ENCODE measurements at places on chromosomes 12 and 14. TPM values are rescaled to one million over a fixed set of nuclear protein-coding genes. Genes with fewer than 3 reads are reported as not detected.

- no peak overlapping the region for H3K4me3 ChIP-seq
- H3K27me3 ChIP-seq = no peaks in the 10 kb centered on the region
- no peaks in the 10 kb centered on the region for H3K4me1 ChIP-seq
These were observed 1523.2 kb upstream of the FLRT2 start for GRCh38 chr14:84006643-84007155.

DNA sequence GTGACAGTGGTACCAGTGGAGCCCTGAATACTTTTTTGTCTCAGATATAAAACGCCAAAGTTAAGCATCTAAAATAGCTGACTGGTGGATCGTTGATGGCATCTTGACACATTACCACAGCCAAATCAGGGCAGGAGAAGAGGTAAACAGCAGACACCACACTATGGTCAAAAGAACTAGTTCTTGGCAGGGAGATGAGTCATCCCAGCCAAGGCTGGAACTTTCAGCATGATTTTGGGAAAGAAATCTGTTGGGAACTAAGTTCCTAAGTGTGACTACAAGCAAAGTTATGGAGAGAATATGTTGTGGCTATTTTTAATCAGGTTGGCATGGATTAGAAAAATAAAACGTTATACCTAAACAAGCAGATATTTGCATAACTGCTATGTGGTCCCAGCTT lies 36.9 kb downstream of the LGR5 start:
- H3K36me3 ChIP-seq = no peaks in the 10 kb centered on the region
- H3K27me3 ChIP-seq = no peaks in the 10 kb centered on the region
- H3K4me1 ChIP-seq = no peaks in the 10 kb centered on the region
- no peak for DNase-seq

- H3K27ac ChIP-seq = no peak overlapping the region
- no peak for DNase-seq
- no peaks in the 10 kb centered on the region for H3K27me3 ChIP-seq
- no peak overlapping the region for H3K4me3 ChIP-seq
- H3K36me3 ChIP-seq = no peaks in the 10 kb centered on the region
These were observed 646.1 kb downstream of the C12orf50 start for GRCh38 chr12:87382959-87383566.

LRRC10 gene
- not detected for total RNA-seq

DNA sequence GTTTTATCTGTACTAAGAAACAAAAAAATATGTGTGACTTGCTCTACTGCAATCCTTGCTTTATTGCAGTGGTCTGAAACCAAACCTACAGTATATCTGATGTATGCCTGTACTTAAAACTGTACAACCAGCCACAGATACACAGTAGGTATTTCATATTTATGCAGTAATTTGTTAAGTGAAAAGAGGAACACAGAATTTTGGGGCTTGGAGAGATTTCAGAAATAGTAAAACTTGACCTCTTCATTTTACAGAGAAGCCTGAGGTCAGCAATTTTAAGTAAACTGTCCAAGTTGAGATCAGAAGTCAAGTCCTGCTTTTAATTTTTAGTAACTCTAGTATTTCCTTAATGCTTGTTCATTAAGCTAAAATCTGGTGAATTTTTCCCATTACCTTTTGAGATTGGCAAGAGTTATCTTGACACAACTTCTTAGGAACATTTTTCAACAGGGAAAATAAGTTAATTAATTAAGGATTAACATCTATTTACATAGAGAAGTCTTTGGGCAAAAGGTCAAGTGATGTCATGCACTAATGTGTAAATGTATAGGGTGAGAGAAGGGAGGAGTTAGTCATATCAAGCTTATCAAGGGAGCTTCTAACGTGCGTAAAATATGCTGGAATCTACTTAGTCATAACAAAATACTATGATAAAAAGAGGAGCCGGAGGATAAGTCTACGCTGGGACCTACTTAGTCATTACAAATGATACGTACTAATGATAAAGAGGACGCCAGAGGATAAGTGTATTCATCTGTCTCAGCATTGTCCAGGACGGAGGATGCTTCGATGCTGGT lies 66.0 kb upstream of the GTF2A1 start:
- H3K36me3 ChIP-seq = no peaks in the 10 kb centered on the region
- no peak overlapping the region for H3K27ac ChIP-seq
- no peak overlapping the region for H3K4me3 ChIP-seq
- DNase-seq = no peak

GRCh38 chr12:54948171-54948570 lies 36.4 kb downstream of the TESPA1 start:
- no peak overlapping the region for H3K27ac ChIP-seq
- peaks cover 5% of the 10 kb centered on the region for H3K4me1 ChIP-seq
- H3K4me3 ChIP-seq = no peak overlapping the region
- no peaks in the 10 kb centered on the region for H3K27me3 ChIP-seq
- no peaks in the 10 kb centered on the region for H3K36me3 ChIP-seq

- peaks cover 8% of the 10 kb centered on the region for H3K36me3 ChIP-seq
- H3K27ac ChIP-seq = no peak overlapping the region
- DNase-seq = no peak
- H3K4me3 ChIP-seq = no peak overlapping the region
- no peaks in the 10 kb centered on the region for H3K4me1 ChIP-seq
- H3K27me3 ChIP-seq = no peaks in the 10 kb centered on the region
These were observed 33.3 kb downstream of the DICER1 start for GRCh38 chr14:95123891-95124579.

FOXG1 gene
- total RNA-seq = not detected
